ENCODE measurements at places on chromosomes 5 and 9. TPM values are rescaled to one million over a fixed set of nuclear protein-coding genes. Genes with fewer than 3 reads are reported as not detected.

STKLD1 gene
- total RNA-seq: 1.2 TPM

TMED9 gene
- total RNA-seq: 277 TPM

SLCO4C1 gene
- total RNA-seq: not detected

GADD45G gene
- 0.21 TPM for total RNA-seq

MSX2 gene
- 4.6 TPM for total RNA-seq

PHF19 gene
- 121 TPM for total RNA-seq

C1QTNF3 gene
- total RNA-seq: 0.09 TPM

POLR1E gene
- total RNA-seq: 33.1 TPM

FOXD4L6 gene
- not detected for total RNA-seq

ZMAT2 gene
- total RNA-seq: 81.9 TPM

OGN gene
- total RNA-seq: not detected

ARL14EPL gene
- total RNA-seq: 0.43 TPM

LECT2 gene
- not detected for total RNA-seq

CARTPT gene
- not detected for total RNA-seq

ACTBL2 gene
- 0.07 TPM for total RNA-seq

FBN2 gene
- 18.3 TPM for total RNA-seq

CARD9 gene
- 0.90 TPM for total RNA-seq

NFIB gene
- 6.8 TPM for total RNA-seq

CDX1 gene
- total RNA-seq: not detected

CCNO gene
- 4.3 TPM for total RNA-seq

SPATA9 gene
- not detected for total RNA-seq

CBY3 gene
- not detected for total RNA-seq

TSLP gene
- total RNA-seq: not detected

TMEFF1 gene
- total RNA-seq: 1.2 TPM

GARIN3 gene
- not detected for total RNA-seq

GPX8 gene
- total RNA-seq: 34.2 TPM

RNF183 gene
- not detected for total RNA-seq

NMRK1 gene
- 5.6 TPM for total RNA-seq

TRPM3 gene
- total RNA-seq: not detected

PCDHA8 gene
- total RNA-seq: not detected

ATOSB gene
- total RNA-seq: 11.4 TPM

CDHR2 gene
- 0.12 TPM for total RNA-seq

CDC37L1 gene
- 17.4 TPM for total RNA-seq

OTULINL gene
- total RNA-seq: 24.0 TPM

PCDHGA3 gene
- total RNA-seq: not detected

SOX30 gene
- not detected for total RNA-seq

CNOT6 gene
- total RNA-seq: 21.1 TPM

UHRF2 gene
- total RNA-seq: 28.9 TPM

SPINK4 gene
- not detected for total RNA-seq

SLC1A3 gene
- not detected for total RNA-seq

ROPN1L gene
- total RNA-seq: 2.1 TPM

FNIP1 gene
- 13.9 TPM for total RNA-seq

DROSHA gene
- 46.8 TPM for total RNA-seq

DUSP1 gene
- total RNA-seq: 568 TPM

TSPAN17 gene
- total RNA-seq: 64.5 TPM

FRMD3 gene
- total RNA-seq: 4.7 TPM

DMGDH gene
- not detected for total RNA-seq

TMEM232 gene
- 0.20 TPM for total RNA-seq

CRHBP gene
- total RNA-seq: 0.16 TPM

SLC27A6 gene
- total RNA-seq: not detected
